ENCODE measurements at places on chromosomes 12 and 14.

- peak; percentile 70 for DNase-seq
These were observed 256.3 kb upstream of the SFSWAP start for GRCh38 chr12:131454418-131455217.

GRCh38 chr12:49568442-49569162 lies 660 bp upstream of the MCRS1 start:
- peak; percentile 29 for DNase-seq

DNA sequence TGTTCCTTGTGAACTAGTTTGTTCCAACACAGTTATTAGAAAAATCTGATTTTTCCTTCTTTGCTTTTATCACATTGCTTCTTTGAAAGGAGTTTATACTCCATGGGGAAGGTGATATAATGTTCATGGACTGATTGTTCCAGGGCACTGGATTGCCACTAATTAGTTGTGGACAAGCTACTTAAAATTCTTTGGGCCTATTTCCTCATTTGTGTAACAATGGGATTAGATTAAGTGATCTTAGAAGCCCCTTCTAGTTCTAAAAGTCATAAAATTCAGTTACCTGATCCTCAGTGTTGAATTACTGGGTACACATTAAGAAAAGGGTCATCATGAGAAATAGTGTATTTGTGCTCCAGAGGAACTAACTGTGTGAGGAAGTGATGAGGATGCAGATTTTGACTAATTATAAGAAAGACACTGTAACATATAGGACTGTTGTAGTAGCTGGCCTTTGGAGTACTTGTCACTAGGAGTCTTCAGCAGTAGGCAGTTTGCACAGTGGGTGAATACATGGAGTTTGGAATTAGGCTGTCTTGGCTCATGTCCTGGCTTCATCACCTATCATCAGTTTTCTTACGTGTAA lies 82.2 kb downstream of the MIA2 start:
- no peak for DNase-seq

DNA sequence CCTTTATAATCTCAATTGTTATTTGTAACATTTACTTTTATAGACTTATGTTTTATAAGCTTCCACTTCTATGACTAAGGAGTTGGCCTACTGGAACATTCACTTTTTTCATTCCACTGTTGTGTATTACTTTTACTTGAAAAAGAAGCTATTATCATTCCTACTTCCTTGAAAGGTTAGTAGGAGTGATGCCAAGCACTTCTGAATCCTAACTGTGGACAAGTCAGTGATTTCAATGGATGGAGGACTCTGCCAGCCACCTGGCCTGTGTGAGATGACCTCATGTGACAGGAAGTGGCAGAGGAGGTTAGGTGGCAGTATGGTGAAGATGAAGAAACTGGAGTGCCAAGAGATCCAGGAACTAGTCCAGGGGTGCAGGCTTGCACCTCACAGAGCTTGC lies 46.0 kb downstream of the TECPR2 start:
- DNase-seq = no peak

- no peak for DNase-seq
These were observed 1.5 kb downstream of the RDH5 start for GRCh38 chr12:55721601-55722213.

Measured in suppressor macrophage (primary cell).